Hippocampal formation (tissue), 2 donors: ENCODE measurements at places on chromosomes 1 and 21.

DNA sequence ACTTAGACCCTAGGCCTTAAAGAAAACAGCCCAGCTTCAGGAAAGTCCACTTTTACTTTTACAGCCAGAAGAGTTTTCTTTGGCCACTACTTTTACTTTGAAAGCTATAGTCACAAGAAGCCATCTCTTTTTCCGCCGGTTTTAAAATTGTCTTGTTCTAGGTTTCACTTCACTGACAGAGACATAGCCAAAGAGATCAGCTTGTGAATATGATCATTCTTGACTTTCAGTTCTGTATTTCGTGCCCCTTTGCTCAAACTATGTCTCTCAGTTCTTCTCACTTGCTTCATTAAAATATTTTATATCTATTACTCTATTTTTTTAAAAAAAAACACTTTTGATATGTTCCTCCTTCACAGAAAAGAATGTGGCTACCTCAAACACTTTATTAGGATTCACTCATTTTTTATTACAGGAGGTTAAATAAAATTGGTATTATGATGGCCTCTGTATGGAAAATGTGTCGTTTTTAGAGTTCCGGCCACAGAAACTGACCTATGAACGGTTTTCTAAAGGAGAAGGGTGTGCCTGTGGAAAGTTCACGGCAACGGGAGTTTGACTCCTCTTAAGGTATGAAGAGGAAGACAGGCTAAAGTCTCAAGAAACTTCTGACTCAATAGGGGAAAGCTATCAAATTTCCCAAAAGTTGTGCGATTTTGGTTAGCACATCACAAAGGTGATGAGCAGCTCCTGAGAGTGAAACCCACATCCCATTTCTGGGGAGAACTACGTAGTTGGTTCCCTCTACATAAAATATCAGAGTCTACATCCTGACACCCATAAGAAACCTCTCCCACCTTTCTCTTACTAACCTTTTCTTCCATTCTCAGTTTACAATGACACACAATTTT lies 1.2 kb downstream of the MCOLN2 start:
- DNase-seq, result no peak

DNA sequence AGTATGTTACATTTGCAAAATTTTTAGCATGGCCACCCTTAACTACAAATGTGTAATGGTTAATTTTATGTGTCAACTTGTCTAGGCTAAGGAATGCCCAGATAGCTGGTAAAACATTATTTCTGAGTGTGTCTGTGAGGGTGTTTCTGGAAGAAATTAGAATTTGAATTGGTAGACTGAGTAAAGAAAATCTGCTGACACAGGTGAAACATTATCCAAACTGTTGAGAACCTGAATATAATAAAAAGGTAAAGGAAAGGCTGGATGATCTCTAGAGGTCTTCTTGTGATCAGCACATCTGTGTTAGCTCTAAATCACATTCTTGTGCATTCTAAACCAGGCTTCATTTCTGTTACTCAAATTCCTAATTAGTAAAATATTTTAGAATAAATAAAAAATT lies 100.8 kb downstream of the UCHL5 start:
- DNase-seq, result no peak

DNA sequence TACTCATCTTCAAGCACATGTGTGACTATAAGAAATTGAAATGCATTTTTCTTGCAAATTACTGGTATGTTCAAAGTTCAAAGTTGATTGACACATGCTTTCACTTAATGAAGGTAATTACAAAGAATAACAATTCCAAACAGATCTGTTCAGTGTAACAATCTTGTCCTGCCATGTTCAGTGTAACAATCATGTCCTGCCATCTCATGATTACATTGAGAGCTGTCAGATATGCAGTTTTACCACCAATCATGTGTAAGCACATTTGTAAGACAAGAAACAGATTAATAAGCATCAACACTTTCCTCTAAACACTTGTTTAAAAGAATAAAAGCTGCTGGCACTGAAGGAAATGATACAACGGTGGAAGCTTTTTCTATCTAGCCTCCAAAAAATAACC lies 80.3 kb upstream of the ZNF281 start:
- DNase-seq, result no peak

DNA sequence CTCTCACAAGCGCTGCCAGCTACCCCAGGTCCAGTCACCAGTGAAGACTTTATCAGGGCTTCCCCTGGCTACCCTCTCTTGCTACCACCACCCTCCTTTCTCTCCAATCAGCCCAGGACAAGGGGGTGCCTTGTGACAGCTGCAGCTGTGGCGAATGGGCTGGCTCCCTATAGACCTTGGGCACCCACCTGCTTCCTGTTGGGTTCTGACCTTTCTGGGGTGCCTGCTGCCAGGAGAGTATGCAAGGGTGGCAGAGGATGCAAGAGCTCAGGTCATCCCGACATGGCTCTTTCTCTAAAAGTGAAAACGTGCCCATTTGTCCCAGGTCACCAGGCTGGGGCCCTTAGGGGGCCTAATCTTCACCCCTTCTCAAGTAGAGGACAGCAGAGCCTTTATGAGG lies 6.6 kb downstream of the KLHDC8A start:
- no peak for DNase-seq

GRCh38 chr1:58003059-58003458 lies 543.5 kb downstream of the OMA1 start:
- DNase-seq, result no peak

- no peak for DNase-seq
Observed at GRCh38 chr1:166698771-166699170, 140.5 kb upstream of the POGK start.

DNA sequence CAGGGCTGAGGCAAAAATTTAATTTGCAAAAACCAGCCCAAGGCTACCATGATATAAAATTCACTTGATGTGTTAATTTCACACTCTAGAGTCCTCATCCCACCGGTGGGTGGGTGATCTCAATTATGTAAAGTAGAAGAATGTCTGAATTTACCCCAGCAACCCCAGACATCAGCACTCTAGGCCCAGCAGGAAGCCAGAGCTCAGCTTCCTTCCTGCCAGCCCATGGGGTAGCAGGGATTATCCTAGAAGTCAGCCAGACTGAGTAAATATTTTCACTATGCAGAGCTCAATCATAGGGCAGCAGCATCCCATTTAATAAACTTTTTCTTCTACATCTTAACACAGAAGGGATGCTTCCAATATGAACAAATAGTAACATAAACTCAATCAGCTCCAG lies 71.0 kb downstream of the SIPA1L2 start:
- DNase-seq, result no peak

DNA sequence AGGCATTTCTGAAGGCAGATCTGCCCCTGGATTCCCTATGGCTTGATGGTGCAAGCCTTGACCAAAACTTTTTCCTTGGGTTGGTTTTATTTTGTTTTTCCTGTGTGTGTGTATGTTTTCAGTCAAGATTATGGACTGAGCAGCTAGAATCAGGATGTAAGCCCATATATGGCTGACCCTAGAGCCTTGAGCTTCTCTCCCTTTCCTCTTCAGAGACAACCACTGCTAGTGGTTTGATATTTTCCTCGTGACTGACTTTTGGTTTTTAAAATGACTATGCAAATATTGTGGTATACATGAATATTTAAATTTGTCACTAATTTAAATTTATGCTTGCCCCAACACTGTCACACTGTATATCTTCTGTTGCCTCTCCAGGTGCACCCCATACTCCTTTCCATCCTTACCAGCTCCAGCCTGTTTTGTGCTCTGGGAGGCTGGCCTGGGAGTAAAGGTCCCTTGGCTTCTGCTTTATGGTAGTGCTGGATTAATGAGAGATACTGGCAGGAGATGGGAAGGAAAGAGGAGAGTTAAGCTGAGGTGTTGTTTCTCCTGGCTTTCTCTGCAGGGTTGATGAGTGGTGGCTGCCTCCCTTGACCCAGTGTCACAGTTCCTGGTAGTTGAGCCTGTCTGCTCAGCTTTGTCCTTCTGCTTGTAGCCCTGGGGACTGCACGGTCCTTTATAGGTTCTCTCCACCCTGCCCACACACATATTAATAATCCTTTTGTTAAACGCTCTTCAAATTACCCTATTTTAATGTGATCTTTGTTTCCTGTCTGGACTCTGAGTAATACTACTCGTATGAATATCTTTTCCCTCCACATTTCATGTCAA lies 44.4 kb downstream of the RWDD3 start:
- DNase-seq, result no peak
